Activated naive CD8-positive, alpha-beta T cell treated with anti-CD3 and anti-CD28 coated beads for 36 hours (primary cell): ENCODE measurements at places on chromosomes 7 and 10. TPM values are rescaled to one million over a fixed set of nuclear protein-coding genes. Genes with fewer than 3 reads are reported as not detected.

The TRIM73 gene
- 1.1 TPM for total RNA-seq

The VPS37D gene
- total RNA-seq: 0.44 TPM

The TRIM50 gene
- total RNA-seq: not detected

The PLA2G12B gene
- not detected for total RNA-seq

The FAM25G gene
- total RNA-seq: not detected

- H3K27me3 ChIP-seq: no peaks in the 10 kb centered on the region
- no peak overlapping the region for H3K27ac ChIP-seq
- no peak for DNase-seq
- H3K4me1 ChIP-seq: no peaks in the 10 kb centered on the region
- no peaks in the 10 kb centered on the region for H3K36me3 ChIP-seq
- no peak overlapping the region for H3K4me3 ChIP-seq
These were observed 28.1 kb downstream of the BRI3 start for GRCh38 chr7:98309566-98309965.

GRCh38 chr10:132548106-132548823, 10.7 kb downstream of the INPP5A start:
- H3K27ac ChIP-seq: no peak overlapping the region
- no peaks in the 10 kb centered on the region for H3K27me3 ChIP-seq
- H3K4me3 ChIP-seq: no peak overlapping the region
- H3K36me3 ChIP-seq: no peaks in the 10 kb centered on the region

- H3K27ac ChIP-seq: no peak overlapping the region
- H3K36me3 ChIP-seq: peaks cover 2% of the 10 kb centered on the region
- H3K4me3 ChIP-seq: no peak overlapping the region
- DNase-seq: no peak
- no peaks in the 10 kb centered on the region for H3K4me1 ChIP-seq
- no peaks in the 10 kb centered on the region for H3K27me3 ChIP-seq
These were observed 38.7 kb downstream of the LRRC20 start for GRCh38 chr10:70343712-70344111.

DNA sequence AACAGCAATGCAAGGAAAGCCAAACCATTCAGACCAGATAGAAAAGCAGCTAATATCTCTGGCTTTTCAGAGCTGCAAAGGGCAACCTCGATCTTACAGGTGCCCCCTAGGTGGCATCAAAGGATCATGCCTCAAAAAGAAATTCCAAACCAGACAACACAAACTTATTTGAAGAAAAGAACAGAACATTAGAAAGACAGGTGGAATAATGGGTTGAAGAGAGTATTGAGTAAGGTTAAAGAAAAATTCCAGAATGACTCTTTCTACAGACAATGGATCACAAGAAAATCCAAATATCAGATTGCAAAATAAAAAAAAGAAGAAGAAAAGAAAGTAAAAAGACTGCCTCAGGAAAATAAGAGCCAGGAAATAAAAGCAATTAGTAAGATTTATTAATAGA, 213.7 kb downstream of the ELMO1 start:
- H3K4me1 ChIP-seq: peaks cover 8% of the 10 kb centered on the region
- peaks cover 10% of the 10 kb centered on the region for H3K36me3 ChIP-seq
- H3K4me3 ChIP-seq: no peak overlapping the region
- no peak overlapping the region for H3K27ac ChIP-seq

GRCh38 chr7:127359011-127359410, 33.5 kb downstream of the ZNF800 start:
- peaks cover 5% of the 10 kb centered on the region for H3K4me1 ChIP-seq
- H3K27ac ChIP-seq: no peak overlapping the region
- H3K27me3 ChIP-seq: no peaks in the 10 kb centered on the region
- no peak for DNase-seq

DNA sequence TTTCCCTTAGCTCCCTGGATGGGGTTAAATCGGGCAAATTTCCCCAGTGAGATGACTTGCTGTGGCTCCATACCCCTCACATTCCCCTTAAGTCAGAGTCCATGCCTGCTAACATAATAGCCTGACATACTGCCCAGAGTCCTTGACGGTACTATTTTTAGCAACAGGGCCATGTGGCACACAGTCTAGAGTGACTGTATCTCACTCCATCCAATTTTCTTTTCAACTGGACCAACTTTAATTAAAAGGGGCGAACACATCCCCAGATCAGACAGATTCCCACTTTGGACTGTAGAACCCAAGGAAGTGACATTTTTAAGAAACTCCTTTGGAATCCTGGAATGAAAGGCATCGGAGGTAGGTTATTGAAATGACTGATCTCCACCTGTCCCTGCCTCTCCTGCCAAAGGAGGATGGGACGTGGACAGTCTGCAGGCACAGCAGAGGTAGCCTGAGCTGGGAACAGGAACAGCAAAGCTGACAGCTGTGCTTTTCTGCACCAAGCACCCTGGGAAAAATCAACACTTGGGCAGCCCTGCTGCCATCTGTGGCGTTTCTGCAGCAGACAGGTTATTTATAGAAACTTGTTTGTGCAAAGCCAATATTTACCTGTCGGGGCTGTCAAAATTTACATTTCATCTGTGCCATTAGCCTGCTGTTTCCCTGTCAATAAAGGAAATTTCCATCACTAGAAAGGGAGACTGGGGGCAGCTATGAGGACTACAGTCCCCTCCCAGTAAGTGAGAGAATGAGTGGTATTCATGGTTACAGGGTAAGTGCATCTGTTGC, 221.5 kb upstream of the AOAH start:
- H3K4me1 ChIP-seq: peaks cover 7% of the 10 kb centered on the region
- H3K4me3 ChIP-seq: no peak overlapping the region
- H3K36me3 ChIP-seq: peaks cover 94% of the 10 kb centered on the region
- DNase-seq: no peak
- no peak overlapping the region for H3K27ac ChIP-seq

DNA sequence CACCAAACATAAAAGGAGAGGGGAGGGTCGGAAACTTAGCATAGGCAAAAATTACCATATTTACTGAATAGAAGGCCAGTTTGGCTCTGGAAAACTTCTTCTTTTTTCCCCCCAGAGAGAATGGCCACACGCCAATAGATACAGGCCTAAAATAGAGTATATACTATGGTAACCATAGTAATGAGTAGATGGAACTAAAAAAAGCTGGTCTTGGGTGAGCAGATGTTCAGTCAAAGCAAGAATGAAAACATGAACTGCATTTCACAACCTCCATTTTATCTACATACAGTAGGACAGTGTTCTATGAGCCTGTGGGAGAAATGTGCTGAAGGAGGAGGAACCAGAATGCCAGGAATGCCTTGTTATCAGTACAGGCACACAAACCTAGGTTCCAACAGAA, 141.7 kb upstream of the SEMA3A start:
- H3K27me3 ChIP-seq: peaks cover 4% of the 10 kb centered on the region
- H3K36me3 ChIP-seq: no peaks in the 10 kb centered on the region
- H3K27ac ChIP-seq: no peak overlapping the region
- no peak for DNase-seq
- H3K4me3 ChIP-seq: no peak overlapping the region

DNA sequence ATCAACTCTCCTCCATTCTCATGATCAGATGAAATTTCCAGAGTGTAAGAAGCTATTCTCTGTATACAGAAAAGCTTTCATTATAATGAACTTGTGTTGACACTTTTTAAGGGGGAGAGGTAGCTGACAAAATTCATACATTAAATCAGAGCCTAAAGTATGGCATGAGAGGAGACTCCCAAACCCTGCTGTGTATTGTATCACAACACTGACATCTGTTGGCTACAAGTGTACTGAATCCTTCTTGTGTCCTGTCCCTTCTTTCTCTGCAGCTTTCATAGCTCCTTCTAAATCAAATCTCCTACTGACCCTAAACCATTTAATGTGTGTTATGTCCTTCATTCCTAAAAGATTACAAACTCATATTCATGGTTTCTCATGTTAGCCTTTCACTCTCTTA, 70.9 kb downstream of the GCC1 start:
- H3K4me1 ChIP-seq: no peaks in the 10 kb centered on the region
- no peak overlapping the region for H3K4me3 ChIP-seq
- H3K36me3 ChIP-seq: no peaks in the 10 kb centered on the region
- peaks cover 13% of the 10 kb centered on the region for H3K27me3 ChIP-seq
